ENCODE measurements at places on chromosomes 3 and 15.
A peak's percentile ranks its signal among the peaks of the same experiment; 100 is the strongest.

- no peak for DNase-seq
Measured at GRCh38 chr3:117135207-117135606, 425.6 kb downstream of the TUSC7 start.

GRCh38 chr15:92924216-92924615 lies 24.1 kb downstream of the CHD2 start:
- DNase-seq, result no peak

- DNase-seq, result peak; percentile 23
Measured at GRCh38 chr15:58227706-58228543, 89.7 kb downstream of the AQP9 start.

GRCh38 chr3:159796226-159796625 lies 192.4 kb upstream of the IL12A start:
- no peak for DNase-seq

DNA sequence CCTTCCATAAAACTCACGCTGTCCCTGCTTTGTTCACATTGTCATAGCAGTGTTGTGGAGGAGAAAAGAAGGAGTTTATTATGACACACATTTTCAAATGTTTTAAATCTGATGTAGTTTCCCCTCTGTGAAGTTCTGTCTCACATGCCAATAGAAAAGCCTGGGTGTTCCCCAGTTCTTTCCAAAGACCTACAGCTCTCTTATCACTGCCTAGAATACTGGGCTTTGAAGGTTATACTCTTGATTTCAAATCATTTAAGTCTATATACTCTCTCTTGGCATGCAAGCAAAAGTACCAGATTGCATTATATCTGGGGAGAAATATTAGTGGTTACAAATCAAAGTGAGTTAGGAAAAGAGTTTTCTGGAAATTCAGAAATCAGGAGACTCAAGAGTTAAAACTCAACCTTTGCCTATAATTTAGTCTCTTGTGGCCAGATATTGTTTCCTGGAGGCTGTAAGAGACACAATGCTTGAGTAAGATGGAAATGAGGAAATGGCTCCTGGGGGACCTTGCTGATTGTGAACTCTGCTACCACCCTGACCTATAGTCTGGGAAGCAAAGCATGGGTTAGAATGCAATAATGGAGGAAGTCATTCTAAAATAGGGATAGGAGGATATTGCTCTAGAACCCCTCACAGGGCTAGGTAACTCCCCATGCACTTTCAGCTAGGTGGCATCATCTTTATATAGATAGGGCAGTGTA lies 182.8 kb downstream of the KCNAB1 start:
- DNase-seq, result no peak

DNA sequence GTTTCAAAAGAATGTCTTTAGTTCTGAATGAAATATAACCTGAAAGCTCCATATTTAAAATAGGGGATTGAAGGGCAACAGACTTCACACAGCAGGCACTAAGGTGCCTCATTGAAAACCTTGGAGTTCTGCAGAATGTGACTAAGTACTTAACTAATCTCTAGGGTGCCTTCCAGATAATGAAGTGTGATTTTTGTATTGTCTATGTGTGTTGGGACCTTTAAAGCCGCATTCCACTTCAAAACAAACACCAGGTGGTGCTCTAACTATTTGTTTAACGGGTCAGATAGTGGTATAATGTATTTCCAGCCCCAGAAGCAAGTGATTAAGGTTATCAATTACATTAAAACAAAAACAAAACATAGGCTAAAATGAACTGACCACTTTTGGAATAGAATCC lies 28.0 kb downstream of the TFG start:
- no peak for DNase-seq

GRCh38 chr3:105157766-105158085 lies 209.0 kb upstream of the ALCAM start:
- no peak for DNase-seq

GRCh38 chr3:65689436-65689835 lies 349.3 kb downstream of the MAGI1 start:
- no peak for DNase-seq

GRCh38 chr15:100297812-100298211 lies 44.0 kb downstream of the ADAMTS17 start:
- DNase-seq, result no peak

DNA sequence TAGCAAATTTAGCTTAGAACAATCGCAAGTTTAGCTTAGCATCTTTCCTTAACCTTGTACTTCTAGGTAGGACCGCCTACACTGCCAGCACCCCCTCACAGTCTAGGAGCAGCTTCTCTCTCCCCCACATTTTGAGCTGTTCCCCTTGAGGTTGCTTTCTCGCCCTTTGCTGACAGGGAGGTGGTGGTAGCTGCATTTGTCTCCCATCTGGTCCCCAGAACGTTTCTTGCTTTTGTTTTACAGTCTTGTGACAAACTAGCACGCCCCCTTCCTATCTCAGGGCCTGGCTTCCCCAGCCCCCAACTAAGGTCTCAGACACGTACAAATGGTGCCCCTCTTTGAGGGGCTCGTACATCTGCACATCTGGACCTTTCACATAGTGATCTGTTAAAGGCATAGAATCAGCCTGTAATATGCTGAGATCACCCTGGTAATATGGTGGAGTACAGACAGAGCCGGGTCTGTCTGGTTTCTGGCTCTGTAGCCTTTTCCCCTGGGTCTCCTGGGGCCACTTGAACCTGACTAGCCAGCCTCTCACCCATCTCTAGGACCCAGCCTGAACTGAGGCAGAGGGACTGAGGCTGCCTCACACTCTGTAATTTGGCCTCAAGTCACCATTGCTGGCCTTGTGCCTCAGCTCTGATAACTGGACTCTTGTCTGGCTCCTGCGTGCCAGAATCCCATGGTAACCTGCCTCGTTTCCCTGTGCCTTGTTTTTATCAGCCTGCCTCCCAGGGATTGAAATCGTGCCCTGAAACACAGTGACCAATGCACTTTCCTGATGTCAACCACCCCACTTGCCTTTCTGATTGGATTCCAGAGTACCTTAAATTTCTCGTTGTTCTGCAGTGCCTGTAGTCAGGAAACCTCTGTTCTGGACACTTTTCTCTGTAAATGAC lies 27.7 kb downstream of the CRTC3 start:
- no peak for DNase-seq

GRCh38 chr15:40182358-40183029 lies 21.6 kb downstream of the BUB1B start:
- DNase-seq, result no peak

DNA sequence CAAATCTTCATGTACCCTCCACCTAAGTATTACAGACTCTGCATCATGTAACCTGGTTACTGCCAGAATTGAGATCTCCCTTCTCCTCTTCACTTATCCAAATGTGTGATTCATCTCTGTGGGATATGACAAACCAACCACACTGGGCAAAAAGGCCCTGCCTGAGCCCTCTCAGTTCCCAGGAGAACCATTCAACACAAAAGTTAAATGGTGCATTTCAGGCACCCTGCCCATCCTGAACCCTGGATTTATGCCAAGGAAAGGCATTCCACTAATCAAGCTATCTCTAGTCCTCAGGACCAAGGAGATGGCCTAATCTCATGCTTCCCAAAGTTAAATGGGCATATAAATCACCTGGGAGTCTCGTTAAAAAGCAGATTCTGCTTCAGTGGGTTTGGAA lies 108.5 kb downstream of the TNIK start:
- DNase-seq, result no peak

DNA sequence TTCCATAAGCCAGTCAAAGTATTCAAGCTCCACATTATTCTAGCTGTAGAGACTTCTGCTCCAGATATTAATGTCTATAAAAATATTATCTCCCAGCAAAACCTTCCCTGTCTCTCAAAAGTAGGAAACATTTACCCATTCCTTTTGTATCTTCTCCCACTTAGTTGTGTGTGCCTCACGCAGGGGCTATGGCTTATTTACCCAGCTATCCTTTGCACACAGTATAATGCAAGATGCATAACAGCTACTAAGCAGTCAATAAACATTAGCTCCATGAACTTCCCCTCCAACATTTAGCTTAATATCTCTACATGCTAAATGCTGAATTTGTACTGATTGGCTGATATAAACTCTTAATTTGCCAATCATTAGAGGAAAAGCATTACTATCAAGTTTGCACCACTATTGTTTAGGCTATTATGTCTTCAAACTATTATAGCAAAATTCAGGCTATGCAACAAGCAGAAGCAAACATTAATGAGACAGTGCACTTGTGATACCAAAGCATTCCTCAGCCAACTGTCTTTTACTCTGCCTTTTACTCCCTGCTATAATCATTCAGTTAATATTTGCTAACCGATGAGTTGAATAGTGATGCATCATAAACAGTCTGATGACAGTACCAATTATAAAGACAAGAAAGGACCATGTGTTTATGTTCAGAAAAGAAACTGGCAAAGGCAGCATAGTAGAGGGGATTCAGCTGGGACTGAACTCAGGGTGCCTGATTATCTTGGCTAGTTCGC lies 81.2 kb downstream of the PLCH1 start:
- DNase-seq, result no peak

GRCh38 chr3:126934031-126934531 lies 48.8 kb upstream of the PLXNA1 start:
- DNase-seq, result no peak

DNA sequence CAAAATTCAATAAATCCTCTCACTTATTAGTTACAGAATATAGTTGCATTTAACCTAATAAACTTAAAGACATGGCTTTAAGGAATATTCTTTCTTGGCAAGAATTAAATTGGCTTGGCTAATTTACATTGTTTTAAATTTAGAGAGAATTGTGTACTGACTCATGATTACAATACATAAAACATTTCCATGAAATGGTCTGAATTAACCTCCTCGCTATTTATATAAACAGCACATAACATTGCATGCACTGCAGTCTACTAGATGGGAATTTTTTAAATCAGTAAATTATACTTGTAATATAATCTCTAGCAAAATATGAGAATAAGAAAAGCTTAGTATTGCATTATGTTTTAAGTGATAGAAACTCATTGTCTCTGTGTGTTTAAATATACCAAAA lies 268.9 kb downstream of the SHOX2 start:
- no peak for DNase-seq

GRCh38 chr3:52857133-52857532 lies 22.3 kb upstream of the MUSTN1 start:
- DNase-seq, result no peak

GRCh38 chr15:62505762-62506161 lies 340.7 kb upstream of the C2CD4B start:
- no peak for DNase-seq

DNA sequence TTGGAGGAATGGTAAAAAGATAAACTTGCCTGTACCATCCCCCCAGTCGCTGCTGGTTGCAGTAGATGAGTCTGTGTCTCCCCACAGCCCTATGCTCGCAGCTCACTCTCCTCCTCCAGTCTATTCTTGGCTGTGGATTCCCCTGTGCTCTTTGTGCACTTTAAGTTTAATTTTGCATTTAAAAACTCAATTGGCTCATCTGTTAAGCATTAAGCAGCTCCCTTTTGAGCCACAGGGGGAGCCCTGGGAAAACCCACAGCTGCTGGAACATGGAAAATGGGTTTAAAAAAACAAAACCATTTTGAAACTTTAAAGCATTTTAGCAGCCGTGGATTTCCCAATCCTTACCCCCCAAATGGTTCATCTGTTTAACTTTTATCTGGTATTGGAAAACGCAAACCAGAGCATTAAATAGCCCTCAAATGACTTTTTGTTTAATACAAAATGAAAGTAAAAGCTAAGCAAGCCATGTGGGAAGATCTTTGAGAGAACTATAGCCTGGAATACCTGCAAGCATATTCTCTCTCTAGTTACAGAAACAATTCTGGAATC lies 536.9 kb downstream of the ZIC1 start:
- DNase-seq, result no peak

GRCh38 chr15:25504307-25504706 lies 65.5 kb upstream of the UBE3A start:
- DNase-seq, result no peak

- no peak for DNase-seq
Measured at GRCh38 chr3:120341658-120342346, 7.4 kb downstream of the LRRC58 start.

- no peak for DNase-seq
Measured at GRCh38 chr3:13433912-13434311, 13.8 kb upstream of the NUP210 start.

- no peak for DNase-seq
Measured at GRCh38 chr3:189781415-189781814, 150.2 kb downstream of the TP63 start.

DNA sequence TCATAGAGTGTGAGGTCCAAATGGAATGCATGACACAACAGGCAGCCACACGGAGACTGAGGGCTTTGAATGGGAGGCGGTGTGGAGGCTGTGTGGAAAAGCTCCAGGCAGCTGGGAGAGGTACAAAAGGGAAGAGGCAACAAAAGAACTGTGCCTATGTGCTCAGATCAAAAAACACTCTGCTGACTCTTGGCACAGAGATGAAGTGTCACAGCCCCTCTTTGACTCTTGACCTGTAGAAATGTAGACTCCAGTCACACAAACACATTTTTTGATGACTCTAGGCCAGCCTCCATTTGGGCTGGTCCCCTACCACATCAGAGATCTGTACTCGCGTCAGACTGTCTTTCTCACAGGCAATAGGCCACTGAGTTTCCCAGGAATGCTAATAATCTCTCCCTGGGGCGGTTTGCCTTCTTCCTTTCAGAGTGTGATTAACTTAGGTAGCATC lies 456.0 kb downstream of the TUSC7 start:
- no peak for DNase-seq

DNA sequence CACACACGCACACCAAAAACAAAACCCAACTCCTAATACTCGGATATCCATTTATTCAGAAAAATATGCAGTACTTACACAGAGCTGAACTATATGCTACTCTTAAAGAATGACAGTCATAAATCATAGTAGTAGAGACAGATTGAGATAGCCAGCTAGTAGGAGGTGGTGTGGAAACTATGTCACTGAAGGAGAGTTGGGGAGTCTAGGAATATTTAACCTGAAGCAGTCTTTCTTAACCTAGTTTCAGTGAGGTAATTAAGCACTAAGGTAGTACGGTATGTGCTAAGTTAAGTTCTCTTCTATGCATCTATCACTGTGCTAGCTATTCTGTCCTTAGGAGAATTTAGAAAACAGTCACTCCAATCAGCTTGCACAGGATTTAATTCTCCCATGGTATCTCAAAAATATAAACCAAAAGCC lies 54.2 kb downstream of the ANKRD28 start:
- DNase-seq, result no peak

DNA sequence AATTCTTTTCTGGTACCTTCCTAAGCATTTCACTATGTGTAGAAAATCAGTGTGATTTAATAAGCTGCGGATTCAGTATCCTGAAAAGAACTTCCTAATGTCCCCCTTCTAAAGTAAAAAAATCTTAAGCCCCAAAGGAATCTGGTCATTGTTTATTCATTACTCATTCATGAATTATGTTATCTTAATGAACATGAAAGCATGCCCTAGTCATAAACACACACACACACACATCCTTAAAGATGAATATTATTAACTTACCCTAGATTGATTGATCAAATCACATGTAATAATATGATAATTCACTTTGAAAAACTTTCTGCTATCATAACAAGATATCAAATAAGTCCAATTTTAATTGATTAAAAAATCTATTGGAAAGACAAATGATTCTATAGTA lies 96.4 kb upstream of the BFSP2 start:
- no peak for DNase-seq

GRCh38 chr15:88144921-88145653 lies 111.5 kb downstream of the NTRK3 start:
- no peak for DNase-seq

GRCh38 chr3:13197281-13197680 lies 124.1 kb upstream of the IQSEC1 start:
- DNase-seq, result no peak
